WERI-Rb-1 (cell line): ENCODE measurements at places on chromosomes 4 and X.

GRCh38 chr4:141144207-141144606, 10.9 kb upstream of the RNF150 start:
- no peak for DNase-seq

GRCh38 chr4:4590546-4590945, 48.7 kb upstream of the STX18 start:
- DNase-seq = no peak

DNA sequence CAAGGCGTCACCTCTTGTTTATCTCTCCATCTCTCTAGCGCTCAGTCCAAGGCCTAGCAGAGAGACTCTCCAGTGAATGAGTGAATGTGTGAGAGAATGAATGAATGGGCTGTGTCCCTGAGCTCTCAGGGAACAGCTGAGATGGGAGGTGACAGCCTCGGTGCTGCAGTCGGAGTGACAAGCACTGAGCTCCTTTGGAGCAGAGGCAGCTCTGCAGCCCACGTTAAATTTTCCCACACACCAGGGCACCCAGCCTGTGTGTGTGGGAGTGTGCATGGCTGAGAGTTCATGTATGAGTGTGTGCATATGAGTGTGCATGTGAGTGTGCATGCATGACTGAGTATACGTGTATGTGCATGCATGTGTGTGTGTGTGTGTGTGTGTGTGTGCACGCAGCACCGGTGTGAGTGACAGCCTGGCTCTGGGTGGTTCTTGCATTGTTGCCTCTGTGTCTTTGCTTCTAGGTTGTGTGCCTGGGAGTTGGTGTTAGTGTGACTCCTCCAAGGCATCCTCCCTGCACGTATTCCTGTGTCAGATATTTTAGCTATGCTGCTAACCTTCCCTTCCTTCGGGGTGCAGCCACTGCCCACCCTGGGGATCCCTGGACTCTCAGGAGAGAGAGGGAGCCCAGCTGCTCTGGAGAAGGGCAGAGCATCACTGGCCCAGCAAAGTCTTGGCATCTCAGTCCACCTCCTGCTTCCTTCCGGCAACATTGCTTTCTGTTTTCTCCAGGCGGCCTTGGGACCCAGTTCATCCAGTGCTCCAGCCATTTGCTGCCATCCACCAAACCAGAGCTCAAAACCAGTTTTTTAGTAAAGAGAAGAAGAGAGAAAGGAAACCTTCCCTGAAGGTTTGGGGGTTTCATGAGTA, 98.6 kb downstream of the PPP2R2C start:
- DNase-seq = no peak

GRCh38 chr4:116010923-116011322, 897.5 kb upstream of the NDST4 start:
- no peak for DNase-seq

GRCh38 chr4:185020863-185021761, 2.8 kb downstream of the HELT start:
- no peak for DNase-seq

DNA sequence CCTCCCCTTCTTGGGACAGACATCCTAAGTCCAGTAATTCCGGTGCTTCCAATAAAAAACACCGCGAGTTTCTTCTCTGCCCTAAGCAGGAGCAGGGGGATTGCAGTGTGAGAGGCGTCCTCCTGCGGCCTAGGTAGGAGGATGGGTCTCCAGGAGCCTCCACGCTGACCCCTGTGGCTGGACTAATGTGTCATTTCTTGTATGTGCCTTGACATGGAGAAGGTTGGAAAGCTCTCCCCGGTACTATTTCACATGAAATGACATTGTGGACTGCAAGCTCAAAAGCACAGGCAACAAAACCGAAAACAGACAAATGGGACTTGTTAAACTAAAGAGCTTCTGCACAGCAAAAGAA, 66.6 kb upstream of the ENPP6 start:
- DNase-seq = no peak

DNA sequence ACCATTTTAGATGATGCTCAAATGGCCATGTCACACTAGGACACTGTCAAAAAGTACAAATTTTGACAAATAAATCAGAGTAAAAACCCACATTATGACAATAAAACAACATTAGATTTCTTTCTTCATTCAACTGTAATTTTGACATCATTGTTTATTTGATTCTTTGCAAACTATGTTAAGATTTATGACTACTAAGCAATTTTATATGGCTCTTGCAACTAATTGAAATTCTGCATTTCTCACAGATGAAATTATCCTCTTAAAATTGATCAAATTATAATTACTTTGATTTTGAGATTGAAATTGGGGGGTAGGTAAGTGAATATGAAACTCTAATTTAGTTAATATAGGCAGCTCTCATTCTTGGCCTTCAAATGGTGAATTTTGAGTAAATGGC, 59.8 kb downstream of the ATOH1 start:
- no peak for DNase-seq

DNA sequence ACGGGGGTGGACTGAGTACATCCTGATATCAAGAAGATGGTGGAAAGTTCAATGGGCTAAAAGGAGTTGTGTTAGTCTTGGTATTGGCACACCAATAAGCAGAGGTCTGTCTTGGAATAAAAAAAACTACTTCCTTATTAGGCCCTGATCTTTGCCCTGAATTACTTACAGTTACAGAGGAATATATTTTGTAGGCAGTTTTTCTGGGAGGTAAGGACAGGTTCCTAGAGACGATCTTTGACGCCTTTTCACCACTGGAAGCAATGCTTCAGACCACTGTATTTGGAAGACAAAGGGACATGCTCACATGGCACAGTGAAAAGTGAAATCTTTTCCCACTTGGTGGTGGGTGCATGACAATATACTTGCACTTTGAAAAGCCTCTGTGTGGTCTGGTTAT, 618 bp upstream of the XK start:
- no peak for DNase-seq

DNA sequence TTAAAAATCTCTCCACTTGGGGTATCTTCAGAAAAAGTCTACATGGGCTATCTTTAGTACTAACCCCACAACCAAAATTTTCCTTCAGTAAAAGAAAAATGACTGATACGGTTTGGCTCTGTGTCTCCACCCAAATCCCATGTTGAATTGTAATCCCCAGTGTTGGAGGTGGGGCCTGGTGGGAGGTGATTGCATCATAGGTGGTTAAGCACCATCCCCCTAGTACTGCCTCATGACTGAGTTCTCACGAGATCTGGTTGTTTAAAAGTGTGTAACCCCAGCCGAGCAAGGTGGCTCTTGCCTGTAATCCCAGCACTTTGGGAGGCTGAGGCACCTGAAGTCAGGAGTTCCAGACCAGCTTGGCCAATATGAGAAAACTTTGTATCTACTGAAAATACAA, 66.8 kb downstream of the USP46 start:
- DNase-seq = no peak

DNA sequence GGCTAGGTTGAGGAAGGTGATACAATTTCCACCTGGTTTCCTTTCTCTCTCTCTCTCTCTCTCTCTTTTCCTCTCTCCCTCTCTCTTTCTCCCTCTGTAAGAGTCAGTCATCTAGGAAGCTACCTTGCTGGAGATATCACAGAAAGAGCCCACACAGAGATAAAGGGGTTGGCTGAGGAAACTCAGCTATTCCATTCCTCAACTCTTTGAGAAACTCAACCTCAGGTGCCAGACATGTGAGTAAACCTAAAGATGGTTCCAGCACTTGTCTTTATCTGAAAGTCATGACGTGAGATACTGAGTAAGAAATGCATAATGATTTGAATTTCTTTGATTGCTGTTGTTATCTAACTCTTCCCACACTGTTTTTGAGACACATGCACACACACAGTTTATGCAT, 564.0 kb downstream of the SPOCK3 start:
- no peak for DNase-seq
